ENCODE measurements at places on chromosomes 1 and 21.

DNA sequence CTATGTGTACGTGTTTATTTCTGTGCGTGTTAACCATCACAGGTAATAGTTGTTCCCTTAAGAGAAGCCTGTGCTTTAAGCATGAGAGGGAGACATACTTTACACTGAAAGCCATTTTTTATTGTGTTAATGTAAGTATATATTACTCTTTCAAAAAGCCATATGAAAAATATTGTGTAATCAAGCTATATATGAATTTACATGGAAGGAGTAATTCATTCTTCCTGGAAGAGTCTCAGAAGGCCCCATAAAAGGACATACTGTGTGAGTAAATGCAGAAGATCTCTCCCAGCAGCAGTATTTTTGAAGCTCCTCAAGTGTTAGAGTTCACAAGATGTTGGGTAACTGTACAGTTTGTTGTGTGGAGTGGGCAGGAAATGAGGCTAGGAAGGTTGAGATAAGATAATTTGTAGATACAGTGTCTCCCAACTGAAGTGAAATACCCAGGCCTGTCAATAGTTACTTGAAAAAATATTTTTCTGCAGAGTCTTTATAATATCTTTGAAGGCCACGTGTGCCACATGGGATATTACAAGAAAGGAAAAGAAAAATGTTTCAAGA lies 138.3 kb downstream of the PTGER3 start:
- no peak for DNase-seq

DNA sequence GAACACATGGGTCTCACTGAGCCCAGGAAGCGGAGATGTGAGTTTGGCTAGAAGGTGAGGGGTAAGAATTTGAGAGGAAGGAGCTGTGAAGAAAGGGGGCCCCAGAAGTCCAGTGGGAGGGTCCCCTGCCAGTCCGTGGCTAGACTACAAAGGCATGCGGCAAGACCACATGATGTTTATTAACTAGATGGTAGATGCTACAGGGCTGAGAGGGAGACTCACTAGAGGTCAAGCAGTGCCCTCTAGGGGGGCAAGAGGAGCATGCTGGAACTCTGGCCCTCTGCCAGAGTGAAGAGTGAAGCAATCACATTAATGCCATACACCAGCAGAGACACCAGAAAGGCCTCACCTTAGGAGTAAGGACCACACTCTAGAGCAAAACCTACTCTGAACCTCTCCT lies 12.2 kb downstream of the KIAA0319L start:
- DNase-seq, result peak; percentile 63

- no peak for DNase-seq
Observed at GRCh38 chr21:30408782-30409494, 13.1 kb downstream of the KRTAP13-1 start.

DNA sequence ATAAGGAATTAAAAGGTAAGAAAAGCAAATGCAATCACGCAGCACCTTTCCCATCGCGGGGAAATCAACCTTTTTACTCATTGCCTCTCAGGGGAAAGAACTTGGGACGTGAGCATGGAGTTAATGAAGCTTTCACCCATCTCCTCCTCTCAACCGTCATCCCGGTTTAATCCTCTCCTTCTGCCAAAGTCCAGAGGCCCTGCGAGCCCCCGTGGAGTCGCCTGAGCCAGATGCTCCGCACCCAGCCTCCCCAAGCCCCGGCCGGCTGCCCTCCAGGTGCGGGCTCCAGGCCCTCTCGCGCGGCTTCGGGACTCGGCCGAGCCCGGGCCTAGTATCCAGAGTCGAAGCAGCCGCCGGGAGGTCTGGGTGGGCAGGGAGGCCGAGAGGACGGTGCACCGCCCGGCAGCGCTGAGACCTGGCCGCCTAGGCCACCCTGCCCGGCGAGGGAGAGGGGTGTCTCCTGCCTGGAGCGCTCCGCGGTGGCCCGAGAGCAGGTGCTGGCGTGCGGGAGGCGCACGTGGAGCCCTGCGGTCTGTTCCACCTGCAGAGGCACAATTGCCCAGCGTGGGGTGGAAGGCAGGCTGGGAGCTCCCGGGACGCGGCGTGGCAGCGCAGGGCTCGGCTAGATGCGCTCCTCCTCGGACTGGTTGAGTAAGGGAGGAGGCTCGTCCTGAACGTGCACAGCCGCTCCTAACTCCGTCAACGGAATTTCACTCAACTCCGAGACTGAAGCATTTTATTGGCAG lies 218.5 kb downstream of the SDCCAG8 start:
- no peak for DNase-seq

- DNase-seq, result no peak
Observed at GRCh38 chr1:24987875-24988557, 57.9 kb upstream of the RUNX3 start.
